ENCODE measurements at places on chromosomes 6 and 20.

DNA sequence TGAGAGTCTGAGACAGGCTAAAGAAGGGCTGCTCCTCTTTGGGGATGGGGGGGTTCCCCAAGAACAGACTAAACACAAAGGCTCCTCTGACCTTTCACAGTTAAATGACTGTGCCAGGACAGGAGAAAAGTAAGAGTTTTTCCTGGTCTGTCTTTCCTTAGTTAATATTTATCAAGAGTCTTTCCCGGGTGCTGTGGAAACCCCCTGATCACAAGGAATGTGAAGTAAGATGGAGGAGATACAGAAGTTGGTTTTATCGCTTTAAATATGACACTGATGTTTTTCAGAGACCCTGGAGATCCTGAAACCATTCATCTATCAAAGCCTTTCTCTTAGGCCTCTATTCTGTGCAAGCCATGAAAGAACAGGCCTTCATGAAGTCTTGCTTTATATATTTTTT is 105.8 kb downstream of the RNF144B start:
- no peak for DNase-seq

DNA sequence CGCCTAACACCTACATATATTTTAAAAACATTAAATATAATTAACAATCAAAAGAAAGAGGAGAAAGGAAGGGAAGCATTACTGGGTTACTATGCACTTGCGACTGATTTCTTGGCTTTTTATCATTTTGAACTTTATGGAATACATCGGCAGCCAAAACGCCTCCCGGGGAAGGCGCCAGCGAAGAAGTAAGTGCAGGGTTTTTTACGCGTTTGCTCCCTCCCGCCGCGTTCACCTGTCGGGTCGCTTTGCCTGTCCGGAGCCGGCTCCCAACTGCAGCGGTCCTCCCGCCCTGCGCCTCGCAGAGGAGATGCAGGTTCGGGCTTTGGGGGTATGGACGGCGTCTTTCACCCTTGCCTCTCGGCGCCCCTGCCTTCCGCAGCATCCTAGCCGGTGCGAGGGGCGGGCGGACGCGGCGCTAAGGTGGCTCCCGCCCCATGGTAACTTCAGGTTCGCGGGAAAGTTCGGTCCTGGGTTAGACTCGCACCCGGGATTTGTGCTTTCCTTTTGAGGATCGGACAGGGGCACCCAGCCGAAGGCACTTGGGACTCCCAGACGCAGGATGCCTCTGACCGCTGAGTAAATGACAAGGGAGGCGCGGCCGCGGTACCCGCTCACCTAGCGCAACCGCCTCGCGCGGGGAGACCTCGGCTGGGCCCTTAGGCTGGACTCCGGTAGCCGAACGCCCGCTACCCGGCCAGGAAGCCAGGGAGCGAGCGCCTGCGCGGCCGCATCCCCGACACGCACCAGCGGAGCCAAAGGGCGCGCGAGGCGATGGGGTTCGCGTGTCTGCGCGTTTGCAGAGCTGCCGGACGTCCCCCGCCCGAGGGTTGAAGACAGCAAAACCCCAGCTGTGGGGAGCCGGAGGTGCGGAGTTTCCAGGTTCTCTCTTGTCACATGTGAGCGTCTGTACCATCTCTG is 891 bp downstream of the RSPO3 start:
- DNase-seq: no peak

DNA sequence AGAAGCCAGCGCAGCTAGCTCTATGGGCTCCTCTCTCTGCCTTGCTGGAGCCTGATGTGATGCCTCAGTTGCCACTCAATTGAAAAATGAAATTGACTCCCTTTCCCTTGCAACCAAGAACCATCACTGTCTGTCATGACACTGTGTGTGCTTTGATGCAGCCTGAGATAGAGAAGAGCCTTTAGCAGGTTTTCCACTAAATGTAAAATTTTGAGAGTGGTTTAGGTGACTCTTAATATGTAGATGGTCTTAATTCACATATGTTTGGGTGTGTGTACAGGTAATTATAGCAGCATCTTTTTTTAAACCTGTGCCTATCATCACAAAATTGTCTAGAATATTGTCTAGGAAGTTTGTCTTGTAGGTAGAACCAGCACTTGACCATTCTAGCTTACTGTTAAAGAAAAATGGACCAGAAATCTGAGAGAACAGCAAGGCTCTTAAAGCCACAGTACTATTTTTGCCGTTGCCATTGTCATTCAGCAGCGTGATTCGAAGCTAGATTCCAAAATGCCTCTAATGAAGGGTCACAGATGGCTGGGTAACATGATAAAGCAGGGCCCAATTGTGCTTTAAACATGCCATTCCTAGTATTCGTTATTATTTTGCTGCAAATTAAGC is 1.3 kb downstream of the ARFGEF3 start:
- no peak for DNase-seq

DNA sequence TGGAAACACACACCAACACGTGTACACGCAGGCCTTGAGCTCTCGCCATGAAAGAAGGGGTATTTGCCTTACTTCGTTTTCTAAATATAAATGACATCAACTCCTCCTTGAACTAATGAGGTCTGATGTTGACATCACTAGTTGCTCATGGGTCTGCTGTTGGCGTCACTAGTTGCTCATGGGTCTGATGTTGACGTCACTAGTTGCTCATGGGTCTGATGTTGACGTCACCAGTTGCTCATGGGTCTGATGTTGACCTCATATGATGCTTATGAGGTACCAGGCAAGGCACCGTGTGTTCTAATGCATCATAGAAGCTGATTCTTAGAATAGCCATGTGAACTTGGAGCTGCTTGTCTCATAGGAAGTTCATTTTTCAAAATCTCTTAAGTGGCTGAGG is 116.5 kb downstream of the SMOC2 start:
- no peak for DNase-seq

DNA sequence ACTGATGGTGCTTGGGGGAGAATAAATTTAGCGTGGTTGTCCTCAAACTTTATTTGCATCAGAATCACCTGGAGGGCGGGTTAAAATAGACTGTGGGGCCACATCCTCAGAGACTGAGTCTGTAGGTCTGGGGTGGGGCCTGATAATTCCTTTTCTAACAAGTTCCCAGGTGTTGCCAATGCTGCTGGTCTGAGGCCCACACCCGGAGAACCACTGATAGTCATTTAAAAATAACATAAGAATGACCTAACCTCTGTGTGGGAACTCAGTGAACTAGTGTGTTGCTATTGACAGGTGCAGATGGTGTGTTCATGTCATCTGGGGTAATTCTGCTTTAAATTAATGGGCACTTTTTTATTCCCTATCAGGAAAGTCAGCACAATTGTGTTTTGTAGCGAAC is 64.8 kb downstream of the RTN4IP1 start:
- DNase-seq: no peak

- DNase-seq: no peak
Observed at GRCh38 chr6:131282365-131282764, 147.1 kb downstream of the AKAP7 start.

Data from stimulated activated CD8-positive, alpha-beta memory T cell treated with anti-CD3 and anti-CD28 coated beads, Interleukin-4, amount 100 ng/mL, for 24 hours (primary cell).